SK-N-MC (cell line): ENCODE measurements at places on chromosomes 1 and 21.

GRCh38 chr1:70075761-70076160 is 129.6 kb downstream of the LRRC40 start:
- no peak for DNase-seq

- DNase-seq = no peak
These were observed 75.8 kb upstream of the SELENON start for GRCh38 chr1:25724201-25724600.

DNA sequence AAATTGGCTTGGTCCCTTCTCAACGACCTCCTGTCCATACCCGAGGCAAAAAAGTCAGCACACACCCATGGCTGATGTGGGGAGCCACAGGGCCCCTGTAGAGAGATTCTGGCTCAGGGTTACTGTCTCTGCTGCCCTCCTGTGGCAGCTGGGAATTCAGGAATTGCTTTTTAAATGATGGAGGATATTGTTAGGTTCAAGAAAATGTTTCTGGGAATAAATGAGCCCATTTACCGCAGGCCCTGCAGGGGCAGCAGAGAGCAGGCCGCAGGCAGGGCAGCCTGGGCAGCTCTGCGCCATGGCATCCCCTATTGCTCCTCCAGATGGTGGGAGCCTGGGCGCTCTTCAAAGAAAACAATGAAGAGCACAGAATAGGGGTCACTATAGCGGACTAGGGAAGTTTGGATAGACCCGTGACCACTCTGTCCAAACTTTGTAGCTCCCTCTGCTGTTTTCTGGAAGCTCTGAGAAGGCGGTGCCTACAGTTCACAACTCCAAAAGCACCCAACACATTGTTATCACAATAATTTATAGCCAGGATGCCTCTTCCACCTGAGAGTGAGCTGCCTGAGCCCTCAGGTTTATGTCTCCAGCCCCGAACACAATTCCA is 201.1 kb downstream of the BACH1 start:
- DNase-seq = no peak

DNA sequence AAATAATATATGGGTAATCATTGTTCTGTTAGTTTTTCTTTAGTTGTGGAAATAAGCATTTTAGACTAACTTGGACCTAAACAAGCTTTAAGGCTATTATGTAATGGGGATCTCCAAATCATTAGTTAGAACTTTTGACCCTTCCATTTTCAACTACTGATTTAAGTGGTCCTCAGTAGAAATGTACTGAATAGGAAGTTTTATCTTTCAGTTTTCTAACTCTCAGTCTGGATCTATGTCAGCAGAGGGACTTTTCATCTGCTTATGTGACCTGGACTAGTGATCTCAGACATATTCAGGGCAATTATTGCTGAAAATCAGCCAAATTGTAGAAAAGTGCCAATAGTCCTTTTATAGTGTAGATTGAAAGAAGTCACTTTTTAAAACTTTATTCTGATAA is 56.0 kb downstream of the SASS6 start:
- no peak for DNase-seq

DNA sequence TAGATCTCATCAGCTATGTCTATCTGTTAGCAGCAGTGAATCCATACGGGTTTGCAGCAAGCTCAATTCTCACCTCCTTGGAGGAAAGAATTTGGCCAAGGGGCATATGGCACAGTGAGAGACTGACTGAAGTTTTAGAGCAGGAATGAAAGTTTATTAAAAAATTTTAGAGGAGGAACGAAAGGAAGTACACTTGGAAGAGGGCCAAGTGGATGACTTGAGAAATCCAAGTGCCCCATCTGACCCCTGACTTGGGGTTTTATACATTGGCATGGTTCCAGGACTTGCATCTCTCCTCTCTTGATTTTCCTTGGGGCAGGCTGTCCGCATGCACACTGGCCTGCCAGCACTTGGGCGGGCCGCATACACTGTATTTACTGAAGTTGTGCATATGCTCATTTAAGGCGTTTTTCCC is 9.2 kb upstream of the OSBPL9 start:
- DNase-seq = no peak

DNA sequence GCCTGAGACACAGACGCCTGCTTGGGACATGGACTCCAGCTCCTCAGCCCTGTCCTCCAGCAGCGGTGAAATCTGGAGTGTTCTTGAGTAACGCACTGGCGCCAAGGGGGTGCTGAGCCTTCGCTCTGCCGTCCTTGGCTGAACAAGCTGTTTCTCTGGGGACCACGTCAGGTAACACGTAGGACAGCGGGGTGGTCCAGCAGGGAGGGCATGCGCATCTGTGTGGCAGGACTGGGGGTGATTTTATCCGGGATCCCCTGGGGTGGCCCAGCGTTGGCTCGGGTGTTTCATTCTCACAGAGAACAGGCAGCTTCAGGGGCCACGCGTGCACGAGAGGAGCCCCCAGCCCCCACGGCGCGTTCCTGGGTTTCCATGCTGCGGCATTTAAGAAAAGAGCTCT is 61.2 kb downstream of the AGPAT3 start:
- no peak for DNase-seq

DNA sequence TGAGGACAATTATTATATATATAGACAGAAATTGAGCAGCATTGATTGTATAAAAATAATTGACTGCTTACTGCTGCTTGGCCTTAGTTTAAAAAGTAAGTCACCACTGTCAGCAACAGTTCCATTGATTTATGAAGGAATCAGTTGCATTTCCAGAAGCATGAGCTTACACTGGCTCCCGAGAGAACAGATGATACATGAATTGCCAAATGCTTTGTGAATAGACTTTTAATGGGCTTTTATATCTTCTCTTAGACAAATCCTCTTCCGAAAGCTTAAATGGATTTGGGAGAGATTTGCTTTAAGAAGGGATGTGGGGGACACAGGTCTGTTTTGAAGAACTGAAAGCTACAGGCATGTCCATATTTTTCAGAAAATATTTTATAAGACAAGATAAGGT is 7.5 kb downstream of the FHAD1 start:
- DNase-seq = no peak

GRCh38 chr1:54811739-54812655 is 10.9 kb upstream of the TTC22 start:
- DNase-seq = no peak

- no peak for DNase-seq
These were observed 986.6 kb upstream of the ADAMTS5 start for GRCh38 chr21:27953340-27954045.

GRCh38 chr1:42851960-42852607 is 5.7 kb downstream of the ZNF691 start:
- DNase-seq = no peak

GRCh38 chr1:54887665-54888071 is 673 bp upstream of the DHCR24 start:
- no peak for DNase-seq

- no peak for DNase-seq
These were observed 16.9 kb downstream of the NRDC start for GRCh38 chr1:51861669-51862068.
